ENCODE measurements at places on chromosomes 12 and 14.
A peak's percentile ranks its signal among the peaks of the same experiment; 100 is the strongest.

DNA sequence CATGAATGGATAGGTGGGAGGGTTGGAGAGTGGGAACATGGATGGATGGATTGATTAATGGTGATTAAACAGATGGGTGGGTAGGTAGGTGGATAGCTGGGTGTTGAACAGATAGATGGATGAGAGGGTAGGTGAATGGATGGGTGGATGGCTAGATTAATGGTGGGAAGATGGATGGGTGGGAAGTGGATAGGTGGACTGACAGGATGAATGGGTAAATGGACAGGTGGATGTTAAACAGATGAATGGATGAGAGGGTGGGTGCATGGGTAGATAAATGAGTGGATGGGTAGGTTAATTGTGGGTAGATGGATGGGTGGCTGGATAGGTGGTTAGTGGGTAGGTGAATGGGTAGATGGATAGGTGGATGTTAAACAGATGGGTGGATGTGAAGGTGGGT, 147.0 kb upstream of the NOS1 start:
- no peak for DNase-seq

DNA sequence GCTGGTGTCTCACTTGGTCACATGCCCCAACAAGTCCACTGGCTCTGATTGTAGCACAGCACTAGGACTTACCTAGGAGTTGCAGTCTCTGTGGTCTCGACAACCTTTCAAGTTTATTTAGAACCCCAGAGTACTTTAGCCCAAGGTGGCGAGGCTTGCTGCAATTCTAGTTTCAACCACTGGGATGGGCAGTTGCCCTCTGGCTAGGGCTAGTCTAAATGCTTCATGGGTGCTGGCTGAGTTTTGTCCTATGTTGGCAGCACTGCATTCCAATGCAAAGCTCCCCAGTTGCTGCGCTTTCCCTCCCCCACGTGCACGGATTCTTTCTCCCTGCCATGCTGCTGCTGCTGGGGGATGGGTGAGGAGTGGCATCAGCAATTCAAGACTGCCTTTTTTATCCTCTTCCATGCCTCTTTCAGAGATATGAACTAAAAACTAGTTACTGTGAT, 207.9 kb downstream of the SYNE2 start:
- no peak for DNase-seq

GRCh38 chr12:49293056-49293956, 1.6 kb upstream of the PRPH start:
- DNase-seq, result peak; percentile 78

GRCh38 chr12:43621262-43621661, 69.3 kb upstream of the ADAMTS20 start:
- no peak for DNase-seq

GRCh38 chr14:77175843-77176242, 5.8 kb upstream of the TMEM63C start:
- DNase-seq, result no peak

- DNase-seq, result no peak
Observed at GRCh38 chr12:8658346-8658745, 4.3 kb downstream of the MFAP5 start.

- no peak for DNase-seq
Observed at GRCh38 chr14:69666112-69666511, 54.7 kb downstream of the SUSD6 start.

DNA sequence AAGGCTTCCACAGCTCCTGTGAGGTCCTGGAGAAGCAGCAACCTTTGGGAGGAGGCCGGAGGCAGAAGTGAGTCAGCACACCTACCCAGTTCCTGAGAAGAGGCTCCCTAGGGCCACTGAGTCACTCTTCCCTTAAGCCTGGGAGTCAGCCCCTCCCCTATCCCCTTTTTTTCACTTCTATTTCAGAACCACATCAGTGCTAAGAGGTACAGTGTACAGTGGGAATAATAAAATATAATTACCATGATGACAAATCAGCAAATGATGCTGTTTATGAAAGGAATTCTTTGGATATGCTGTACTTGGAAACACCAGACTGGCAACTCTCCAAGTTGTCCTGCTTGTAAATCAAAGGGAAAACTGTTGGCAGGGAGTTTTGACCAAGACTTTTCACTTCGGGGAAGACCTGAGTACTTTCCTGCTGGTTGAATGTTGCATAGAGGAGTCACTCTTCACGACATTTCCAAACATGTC, 7.8 kb upstream of the TBPL2 start:
- no peak for DNase-seq

- DNase-seq, result no peak
Observed at GRCh38 chr12:39626033-39626814, 6.6 kb upstream of the ABCD2 start.

- no peak for DNase-seq
Observed at GRCh38 chr12:67697967-67698366, 49.4 kb downstream of the DYRK2 start.

DNA sequence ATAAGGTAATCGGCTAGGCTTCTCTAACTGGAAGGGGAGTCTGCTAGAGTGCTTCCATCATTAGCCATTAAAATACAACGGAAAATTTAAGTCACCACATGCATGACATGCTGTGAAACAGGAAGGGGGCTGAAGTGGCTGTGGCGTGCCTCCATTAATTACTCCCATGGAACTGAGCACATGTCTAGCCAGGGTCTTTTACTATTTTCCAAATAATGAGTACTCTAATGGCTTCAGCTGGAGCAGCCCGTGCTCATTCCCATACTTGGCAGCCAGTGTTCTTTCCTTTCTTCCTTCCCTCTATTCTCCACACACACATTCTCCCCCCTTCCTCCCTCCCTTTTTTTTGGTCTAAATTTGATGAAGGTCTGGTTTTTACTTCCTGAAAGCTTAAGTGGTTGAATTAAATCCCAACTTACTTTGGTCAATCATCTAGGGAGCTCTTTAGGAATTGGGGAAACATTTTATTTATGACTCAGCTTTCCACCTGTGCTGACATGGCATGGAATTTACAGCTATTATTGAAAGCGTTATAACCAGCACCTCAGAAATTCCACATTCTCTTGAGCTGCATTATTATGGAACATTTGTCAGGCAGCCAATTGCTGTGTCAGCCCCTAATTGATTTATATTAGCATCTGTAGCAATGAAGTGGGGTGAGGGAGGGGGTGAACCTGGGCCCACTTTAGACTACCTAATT, 72.3 kb downstream of the LRIG3 start:
- DNase-seq, result peak; percentile 24

- DNase-seq, result no peak
Observed at GRCh38 chr12:53991077-53991460, 6.1 kb downstream of the HOXC10 start.

GRCh38 chr14:77709412-77709811, 1.5 kb downstream of the SLIRP start:
- no peak for DNase-seq

DNA sequence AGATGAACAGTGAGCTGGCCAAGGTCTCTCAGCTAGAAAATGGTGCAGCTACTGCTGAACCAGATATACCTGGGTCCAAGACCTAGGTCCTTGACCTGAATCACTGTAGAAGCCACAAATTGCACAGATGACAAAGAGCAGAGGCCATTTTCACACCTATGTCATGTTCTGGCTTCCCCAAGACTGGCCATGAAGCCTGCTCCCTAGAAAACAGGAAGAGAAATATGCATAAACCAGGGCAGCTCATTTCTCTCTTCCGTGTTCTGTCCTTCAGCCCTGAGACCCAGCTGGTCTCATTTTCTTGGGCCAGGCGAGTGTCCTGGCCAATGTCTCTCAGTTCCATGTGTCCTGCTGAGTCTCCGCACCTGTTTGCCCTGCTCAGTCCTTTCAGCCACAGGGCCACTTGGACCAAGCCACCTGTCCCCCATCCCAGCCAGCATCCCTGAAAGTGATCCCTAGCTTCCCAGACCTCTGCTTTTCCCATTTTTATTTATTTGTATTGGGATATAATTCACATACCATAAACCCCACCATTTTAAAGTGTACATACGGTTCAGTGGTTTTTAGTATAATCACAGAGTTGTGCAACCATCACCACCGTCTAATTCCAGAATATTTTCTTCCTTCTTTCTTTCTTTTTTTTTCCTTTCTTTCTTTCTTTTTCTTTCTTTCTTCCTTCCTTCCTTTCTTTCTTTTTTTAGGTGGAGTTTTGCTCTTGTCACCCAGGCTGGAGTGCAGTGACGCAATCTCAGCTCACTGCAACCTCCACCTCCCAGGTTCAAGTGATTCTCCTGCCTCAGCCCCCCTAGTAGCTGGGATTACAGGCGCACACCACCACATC, 27.0 kb downstream of the P2RX7 start:
- no peak for DNase-seq

- no peak for DNase-seq
Observed at GRCh38 chr12:8891976-8892375, 22.3 kb upstream of the PHC1 start.

- DNase-seq, result no peak
Observed at GRCh38 chr12:32301216-32301615, 98.1 kb upstream of the FGD4 start.

GRCh38 chr14:102885737-102886447, 36.6 kb upstream of the AMN start:
- no peak for DNase-seq

- no peak for DNase-seq
Observed at GRCh38 chr12:119341020-119341419, 6.5 kb downstream of the CCDC60 start.

DNA sequence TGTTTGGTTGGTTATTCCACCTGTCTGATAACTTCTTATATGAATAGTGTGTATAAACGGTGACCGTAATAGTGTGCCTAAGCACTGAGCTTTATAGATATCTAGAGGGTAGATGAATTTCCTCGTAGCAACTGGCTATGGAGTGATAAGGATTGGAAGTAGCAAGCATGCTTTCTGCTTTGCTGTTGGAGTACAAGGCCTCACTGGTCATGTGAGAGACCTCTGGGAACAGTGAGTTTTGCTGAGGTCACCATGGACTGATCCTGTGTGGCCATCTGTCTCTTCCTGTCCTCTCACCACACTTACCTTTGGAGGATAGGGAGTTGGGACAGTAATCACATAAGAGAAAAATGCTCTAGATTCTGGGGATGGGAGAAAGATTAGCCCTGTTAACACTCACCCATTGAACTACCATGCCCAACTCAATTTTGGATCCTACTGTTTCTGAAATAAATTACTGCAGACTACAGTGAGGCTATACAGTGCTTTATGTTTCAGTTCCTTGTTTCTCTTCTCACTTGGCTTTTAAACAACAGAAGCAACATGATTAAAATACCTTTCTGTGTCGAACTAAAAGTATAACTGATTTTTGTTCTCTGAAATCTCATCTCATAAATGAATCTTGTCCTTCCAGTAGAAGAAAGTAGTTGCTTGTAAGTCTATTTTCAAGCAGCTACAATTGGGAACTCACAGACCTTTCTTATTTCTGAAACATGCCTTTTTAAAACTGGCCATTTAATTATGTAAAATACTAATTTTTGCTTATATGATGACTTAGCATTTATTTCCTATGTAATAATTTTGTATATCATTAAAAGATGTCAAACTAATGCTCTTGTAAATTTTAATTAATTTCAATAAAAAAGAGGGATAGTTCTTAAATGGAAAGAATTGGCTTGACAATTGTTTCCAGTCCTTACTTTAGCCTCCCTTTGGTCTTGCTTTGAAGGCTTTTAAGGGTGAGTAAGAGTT, 8.3 kb downstream of the TMX1 start:
- DNase-seq, result no peak

GRCh38 chr12:81683881-81684280, 75.3 kb downstream of the PPFIA2 start:
- no peak for DNase-seq

DNA sequence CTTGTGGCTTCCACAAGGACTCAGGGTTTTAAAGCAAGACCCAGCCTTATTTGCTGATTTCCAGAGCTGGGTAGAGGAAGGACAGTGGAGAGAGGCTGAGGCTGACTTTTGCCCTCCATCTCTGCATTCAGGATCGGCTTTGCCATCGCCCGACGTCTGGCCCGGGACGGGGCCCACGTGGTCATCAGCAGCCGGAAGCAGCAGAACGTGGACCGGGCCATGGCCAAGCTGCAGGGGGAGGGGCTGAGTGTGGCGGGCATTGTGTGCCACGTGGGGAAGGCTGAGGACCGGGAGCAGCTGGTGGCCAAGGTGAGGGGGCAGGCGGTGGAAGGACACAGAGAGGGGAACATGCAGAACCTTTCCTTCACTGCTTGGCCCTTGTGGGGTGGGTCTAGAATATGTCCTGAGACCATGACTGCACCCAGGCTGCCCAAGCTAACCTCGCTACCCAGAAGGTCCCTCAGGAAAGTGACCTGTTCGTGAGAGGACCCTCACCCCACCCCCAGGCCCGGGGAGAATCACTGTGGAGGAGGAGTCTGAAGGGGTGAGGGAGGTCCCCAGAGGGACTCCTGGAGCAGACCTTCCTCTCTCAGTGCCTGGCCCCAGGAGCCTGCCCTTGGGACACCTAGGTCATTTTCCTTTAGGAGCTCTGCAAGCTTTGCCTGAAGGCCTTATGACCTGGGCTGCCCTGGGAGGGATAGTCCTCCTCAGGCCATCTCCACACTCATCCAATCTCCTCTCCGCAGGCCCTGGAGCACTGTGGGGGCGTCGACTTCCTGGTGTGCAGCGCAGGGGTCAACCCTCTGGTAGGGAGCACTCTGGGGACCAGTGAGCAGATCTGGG, 3.1 kb downstream of the DHRS2 start:
- no peak for DNase-seq

GRCh38 chr12:113395119-113395518, 8.6 kb downstream of the SDS start:
- DNase-seq, result no peak

- DNase-seq, result no peak
Observed at GRCh38 chr12:68896881-68897540, 36.0 kb downstream of the CPM start.

DNA sequence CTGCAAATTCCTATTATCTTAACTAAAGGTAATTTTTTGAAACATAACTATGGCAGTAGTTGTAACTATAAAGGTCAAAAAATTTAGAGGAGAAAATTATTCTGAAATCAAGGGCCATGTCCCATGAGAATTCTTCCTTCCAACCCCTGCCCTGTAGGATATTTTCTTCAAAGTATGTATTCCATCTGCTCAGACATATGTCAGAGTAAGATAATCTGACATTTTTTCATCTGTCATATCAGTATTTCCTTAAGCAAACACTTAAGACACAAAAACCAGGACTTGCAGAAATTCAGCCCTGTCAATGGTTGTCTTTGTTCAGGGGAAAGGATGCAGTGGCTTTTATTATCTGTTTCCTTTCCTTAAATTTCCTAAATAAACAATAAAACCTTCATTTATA, 36.3 kb downstream of the ACSS3 start:
- DNase-seq, result peak; percentile 92

DNA sequence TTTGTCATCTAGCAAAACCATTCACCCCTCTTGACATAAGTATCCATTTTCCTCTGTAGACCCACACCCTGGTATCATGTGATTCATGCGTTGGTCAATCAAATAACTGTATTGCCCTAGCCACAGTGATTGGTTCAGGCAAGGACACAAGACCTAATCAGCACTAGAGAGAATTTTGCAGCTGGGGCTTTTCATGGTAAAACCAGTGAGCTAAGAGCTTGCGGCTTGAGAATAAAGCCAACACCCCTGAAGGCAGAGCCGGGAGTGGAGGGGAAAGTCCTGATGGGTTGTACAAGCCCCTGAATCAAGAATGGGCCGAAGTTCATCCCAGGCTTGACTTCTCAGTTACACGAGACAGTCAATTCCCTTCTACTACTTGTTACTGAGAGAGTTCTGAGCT, 33.2 kb upstream of the LTBP2 start:
- DNase-seq, result no peak
